Natural killer cell (primary cell): ENCODE measurements at places on chromosomes 5 and 9. TPM values are rescaled to one million over a fixed set of nuclear protein-coding genes. Genes with fewer than 3 reads are reported as not detected.

GRCh38 chr9:86175743-86176456, 76.5 kb upstream of the GOLM1 start:
- DNase-seq = no peak
- no peaks in the 10 kb centered on the region for H3K36me3 ChIP-seq
- H3K4me1 ChIP-seq = no peaks in the 10 kb centered on the region
- H3K27ac ChIP-seq = no peak overlapping the region
- H3K27me3 ChIP-seq = no peaks in the 10 kb centered on the region
- no peak overlapping the region for H3K4me3 ChIP-seq

TMC1 gene
- total RNA-seq = not detected

- H3K27me3 ChIP-seq = no peaks in the 10 kb centered on the region
- DNase-seq = no peak
- H3K4me1 ChIP-seq = no peaks in the 10 kb centered on the region
- H3K4me3 ChIP-seq = no peak overlapping the region
- no peaks in the 10 kb centered on the region for H3K36me3 ChIP-seq
Measured at GRCh38 chr5:135608761-135609443, 30.1 kb upstream of the CXCL14 start.

TNFSF15 gene
- not detected for total RNA-seq

BAAT gene
- not detected for total RNA-seq

DNA sequence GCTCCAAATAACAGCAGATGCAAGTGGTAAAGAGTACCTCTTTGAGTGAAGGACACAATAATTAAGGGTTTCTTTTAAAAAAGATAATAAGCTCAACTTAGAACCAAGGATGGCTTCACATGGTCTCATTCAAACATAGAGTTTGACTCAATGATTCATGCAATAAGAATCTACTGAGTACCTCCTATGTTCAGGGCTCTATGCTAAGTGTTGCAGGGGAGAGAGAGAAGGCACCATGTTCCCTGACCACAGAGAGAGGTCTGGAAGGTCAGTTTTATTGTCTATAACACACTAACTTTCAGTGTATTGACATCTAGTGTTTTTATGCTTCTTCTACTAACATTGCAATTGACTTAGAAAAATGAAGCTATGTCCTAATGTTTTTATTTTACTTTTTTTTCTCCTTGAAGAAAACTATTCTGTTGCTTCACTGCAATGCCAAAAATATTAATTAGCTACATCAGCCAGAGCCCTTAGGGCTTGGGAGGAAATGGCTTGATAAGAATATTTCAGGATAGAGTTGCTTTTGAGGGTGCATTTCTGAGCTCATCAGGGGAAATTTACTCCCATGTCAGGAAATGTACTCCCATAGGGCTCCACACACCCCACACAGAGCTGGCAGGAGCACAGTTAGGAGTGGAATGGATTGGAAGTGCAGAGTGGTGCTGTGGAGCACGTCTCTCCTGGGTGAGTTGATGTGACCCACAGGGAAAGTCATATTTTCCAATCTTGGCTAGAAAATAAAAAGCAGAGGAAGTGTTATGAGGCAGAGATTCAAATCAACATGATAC, 106.6 kb downstream of the PDE8B start:
- H3K4me3 ChIP-seq = no peak overlapping the region
- no peak for DNase-seq
- no peaks in the 10 kb centered on the region for H3K4me1 ChIP-seq
- no peaks in the 10 kb centered on the region for H3K27me3 ChIP-seq

ANKRD20A1 gene
- total RNA-seq = 1.6 TPM

SEMA4D gene
- total RNA-seq = 448 TPM

FRRS1L gene
- not detected for total RNA-seq

DNA sequence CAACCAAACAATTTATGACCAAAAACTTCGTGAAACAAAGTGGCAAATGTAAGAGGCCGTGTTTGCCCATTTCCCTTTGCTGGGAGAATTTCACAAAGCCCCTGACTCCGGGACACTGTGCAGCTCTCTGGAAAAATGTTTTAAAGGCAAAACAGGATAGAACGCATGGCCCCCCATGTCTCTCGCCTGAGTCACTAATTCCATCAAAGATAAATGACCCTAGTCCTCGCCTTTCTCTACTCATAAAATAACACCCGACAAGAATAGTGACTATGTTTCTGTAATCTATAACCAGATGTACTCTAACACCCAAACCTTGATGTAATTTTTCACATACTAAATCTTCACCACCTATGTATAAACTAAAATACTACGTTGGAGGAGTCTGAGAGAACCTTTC, 55.7 kb upstream of the SAP30L start:
- peaks cover 33% of the 10 kb centered on the region for H3K36me3 ChIP-seq
- no peak for DNase-seq
- H3K4me1 ChIP-seq = peaks cover 21% of the 10 kb centered on the region
- no peak overlapping the region for H3K4me3 ChIP-seq

GRCh38 chr5:83924171-83924570, 203.5 kb upstream of the HAPLN1 start:
- H3K4me3 ChIP-seq = no peak overlapping the region
- DNase-seq = no peak
- H3K4me1 ChIP-seq = no peaks in the 10 kb centered on the region

- H3K27me3 ChIP-seq = no peaks in the 10 kb centered on the region
Measured at GRCh38 chr9:131732061-131732526, 7.8 kb downstream of the RAPGEF1 start.

TSSK1B gene
- total RNA-seq = not detected

ACSL6 gene
- 2.2 TPM for total RNA-seq

- no peak overlapping the region for H3K4me3 ChIP-seq
- no peak overlapping the region for H3K27ac ChIP-seq
- DNase-seq = no peak
- no peaks in the 10 kb centered on the region for H3K27me3 ChIP-seq
Measured at GRCh38 chr5:66442951-66443445, 153.2 kb upstream of the MAST4 start.

DNA sequence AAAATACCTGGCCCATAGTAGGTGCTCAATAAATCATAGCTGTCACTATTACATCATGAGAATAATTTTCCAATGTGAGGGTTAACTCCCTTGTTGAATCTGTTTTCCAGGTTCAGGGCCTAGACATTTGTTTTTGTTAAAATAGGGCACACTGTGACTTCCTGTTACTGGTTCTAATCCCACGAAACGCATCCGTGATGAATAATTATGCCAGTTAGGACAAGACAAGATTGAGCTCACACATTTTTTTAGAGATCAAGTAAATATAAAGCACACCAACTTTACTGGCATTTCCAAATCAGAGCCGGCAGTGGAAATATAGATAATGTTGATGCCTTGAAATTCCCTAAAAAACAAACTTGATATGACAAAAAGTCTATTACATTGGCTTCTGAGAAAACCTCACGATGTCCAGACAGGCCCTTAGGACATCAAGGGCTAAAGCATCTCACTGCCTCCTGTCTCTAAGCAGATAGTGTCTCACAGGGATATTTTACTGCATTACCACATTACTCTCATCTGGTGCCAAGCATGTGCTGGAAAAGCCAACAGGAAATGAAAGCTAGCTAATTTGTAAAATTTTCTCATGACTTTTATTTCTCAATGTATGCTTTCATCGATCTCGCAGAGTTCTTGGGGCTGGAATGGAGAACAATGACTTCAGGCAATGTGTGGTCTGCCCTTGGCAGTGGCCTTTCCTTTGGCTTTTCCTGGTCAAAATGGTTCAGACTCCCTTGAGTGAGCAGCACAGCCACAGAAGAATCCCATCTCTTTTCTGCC, 414.3 kb upstream of the PAPPA start:
- H3K27ac ChIP-seq = no peak overlapping the region
- no peak for DNase-seq
- H3K27me3 ChIP-seq = no peaks in the 10 kb centered on the region

GRCh38 chr5:100691548-100691947, 156.4 kb downstream of the FAM174A start:
- H3K27ac ChIP-seq = no peak overlapping the region
- no peak for DNase-seq
- H3K27me3 ChIP-seq = no peaks in the 10 kb centered on the region
- H3K36me3 ChIP-seq = no peaks in the 10 kb centered on the region
- no peak overlapping the region for H3K4me3 ChIP-seq

- H3K27ac ChIP-seq = peak overlapping the region; percentile 52
- peaks cover 3% of the 10 kb centered on the region for H3K36me3 ChIP-seq
- peaks cover 57% of the 10 kb centered on the region for H3K4me1 ChIP-seq
- no peaks in the 10 kb centered on the region for H3K27me3 ChIP-seq
Measured at GRCh38 chr5:142012186-142012785, 541 bp downstream of the GNPDA1 start.
